ENCODE measurements at places on chromosomes 1 and 21.

DNA sequence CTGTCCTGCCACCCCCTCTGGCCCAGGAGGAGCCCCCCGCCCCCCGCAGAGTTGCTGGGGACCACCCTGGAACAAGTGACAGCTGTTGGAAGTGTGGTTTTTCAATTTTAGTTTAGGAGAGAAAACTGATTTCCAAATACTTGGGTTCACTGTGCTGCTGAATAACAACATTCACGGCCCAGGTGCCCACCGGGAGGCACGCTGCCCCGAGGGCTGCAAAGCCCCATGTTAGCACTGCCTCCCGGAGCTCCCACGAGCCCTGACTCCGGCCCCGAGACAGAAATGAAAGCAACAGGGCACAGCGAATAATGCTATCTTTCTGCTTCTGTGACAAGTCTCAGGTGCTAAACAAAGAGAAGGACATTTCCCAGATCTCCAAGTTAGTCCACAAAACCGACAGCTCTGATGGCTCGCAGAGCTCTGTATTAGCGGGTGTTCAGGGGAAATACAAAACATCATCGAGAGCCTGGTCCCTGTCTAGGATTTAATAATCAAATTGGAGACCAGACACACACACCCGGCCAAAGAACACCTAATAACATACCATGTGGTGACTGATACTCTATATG is 451.5 kb downstream of the KIF26B start:
- no peak for DNase-seq

DNA sequence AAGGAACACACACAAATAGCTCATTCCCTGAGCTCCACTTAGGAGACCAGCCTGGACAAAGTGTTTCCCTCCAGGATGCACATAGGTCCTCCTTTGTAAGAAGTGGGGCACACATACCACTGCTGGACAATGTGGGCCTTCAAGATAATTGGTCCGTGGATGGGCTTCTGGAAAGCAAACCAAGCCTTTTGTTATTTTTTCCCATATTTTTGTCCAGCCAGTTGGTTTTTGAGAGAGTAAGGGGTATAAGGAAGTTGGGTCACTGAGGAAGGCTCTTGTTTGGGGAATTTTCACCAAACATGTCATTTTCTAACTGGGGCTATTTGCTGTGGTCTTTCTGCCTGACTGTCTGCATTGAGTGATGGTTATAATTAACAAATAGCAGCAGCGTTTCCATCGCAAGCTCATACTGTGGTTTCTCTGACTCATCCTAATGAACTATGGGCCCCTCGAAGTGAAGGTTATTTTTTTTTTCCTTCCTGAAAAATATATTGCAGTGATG is 306.3 kb upstream of the DUSP10 start:
- peak; percentile 45 for DNase-seq

- no peak for DNase-seq
These were observed 63.7 kb downstream of the DYRK1A start for GRCh38 chr21:37430184-37430821.

DNA sequence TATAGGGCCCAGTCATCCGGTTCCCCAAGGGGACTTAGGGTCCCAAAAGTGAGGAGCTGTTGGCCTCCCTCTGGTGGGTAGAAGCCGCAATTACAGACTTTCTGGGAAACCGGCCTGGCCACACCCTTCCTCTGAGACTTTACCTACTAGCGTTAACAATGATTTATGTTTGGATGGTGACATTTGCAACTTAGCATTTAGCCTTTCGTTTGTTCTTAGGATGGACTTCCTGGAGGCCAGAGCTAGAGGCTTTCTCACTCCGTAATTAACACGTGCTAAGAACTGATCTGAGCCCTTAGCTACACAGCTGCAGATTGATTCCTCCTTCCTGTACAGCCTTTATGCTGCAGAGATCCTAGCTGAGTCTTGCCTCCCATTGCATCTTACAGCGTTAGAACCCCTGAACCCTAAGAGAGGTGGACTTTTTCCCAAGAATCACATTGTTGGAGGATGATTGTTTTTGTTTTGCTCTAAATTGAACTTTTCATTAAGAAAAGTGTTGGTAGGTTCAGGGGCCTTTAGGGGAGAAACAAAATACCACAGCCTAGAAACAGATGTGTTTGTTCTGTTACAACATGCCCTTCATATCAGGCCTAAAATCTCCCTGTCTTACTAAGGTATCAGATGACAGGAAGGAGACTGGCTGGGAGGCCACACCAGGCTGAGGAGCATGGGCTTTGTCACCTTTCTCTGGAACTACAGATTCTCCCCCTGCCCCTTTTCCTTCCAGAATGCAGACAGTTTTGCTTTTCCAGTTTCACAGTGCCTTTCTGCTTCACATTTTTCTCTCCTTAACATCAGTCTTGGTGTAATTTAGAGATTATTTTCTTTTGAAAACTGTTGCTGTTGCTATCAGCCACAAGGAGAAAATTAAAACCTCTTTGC is 1.9 kb downstream of the S100A11 start:
- DNase-seq = peak; percentile 87

GRCh38 chr1:54698346-54698745 is 17.3 kb upstream of the TTC4 start:
- no peak for DNase-seq

DNA sequence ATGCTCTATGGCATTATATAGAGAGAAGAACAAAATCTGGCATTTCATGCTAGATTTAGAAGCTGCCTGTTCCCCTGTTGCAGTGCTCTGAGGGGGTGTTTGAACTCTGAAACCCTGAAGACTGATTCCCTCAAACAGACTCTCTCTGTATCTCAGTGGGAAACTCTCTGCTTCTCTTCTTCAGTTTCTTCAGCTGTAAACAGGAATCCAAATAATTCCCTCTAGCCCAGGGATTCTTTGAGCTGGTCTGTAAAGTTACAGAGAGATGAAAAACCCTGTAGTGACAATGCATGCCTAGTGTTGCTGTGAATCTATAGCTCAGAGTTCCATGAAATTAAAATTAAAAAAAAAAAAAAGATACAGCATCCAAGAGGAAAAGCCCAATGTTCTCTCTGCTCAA is 17.0 kb upstream of the ROR1 start:
- no peak for DNase-seq

DNA sequence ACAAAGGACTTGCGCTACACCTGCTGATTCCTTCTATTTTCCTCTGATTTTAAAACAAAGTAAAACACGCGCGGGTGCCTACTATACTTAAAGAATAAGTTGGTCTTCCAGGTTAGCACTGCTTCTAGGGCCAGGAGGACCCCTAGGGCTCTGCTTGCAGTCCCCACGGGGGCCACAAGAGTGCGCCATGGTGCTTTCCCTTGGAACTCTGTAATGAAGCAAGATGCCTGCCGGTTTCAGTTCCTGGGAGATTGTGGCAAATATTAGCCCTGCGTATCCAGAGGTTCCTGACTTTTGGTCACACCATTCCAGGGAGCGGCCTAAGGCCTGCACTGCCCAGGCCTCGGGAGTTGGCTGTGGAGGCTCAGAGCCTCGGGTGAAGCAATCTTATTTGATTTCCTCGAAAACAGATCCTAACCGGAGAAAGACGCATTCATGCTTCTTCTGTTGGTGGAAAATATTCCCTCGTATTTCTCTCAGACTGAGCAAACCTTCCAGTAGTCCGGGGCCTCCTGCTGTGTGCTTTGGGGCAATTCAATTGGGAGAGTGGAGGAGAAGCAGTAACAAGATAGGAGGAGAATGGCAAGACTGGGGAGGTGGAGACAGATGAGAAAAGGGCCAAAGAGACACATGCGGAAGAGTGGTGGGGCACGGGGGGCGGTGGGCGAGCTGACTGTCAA is 25.3 kb downstream of the ADAM30 start:
- DNase-seq = peak; percentile 45

Measured in Caki2 (cell line).